Keratinocyte (primary cell): ENCODE measurements at places on chromosomes 3 and 15.
A peak's percentile ranks its signal among the peaks of the same experiment; 100 is the strongest.

- DNase-seq: no peak
Measured at GRCh38 chr3:126275620-126275904, 81.6 kb downstream of the KLF15 start.

- no peak for DNase-seq
Measured at GRCh38 chr3:196327405-196327804, 9.4 kb upstream of the DYNLT2B start.

DNA sequence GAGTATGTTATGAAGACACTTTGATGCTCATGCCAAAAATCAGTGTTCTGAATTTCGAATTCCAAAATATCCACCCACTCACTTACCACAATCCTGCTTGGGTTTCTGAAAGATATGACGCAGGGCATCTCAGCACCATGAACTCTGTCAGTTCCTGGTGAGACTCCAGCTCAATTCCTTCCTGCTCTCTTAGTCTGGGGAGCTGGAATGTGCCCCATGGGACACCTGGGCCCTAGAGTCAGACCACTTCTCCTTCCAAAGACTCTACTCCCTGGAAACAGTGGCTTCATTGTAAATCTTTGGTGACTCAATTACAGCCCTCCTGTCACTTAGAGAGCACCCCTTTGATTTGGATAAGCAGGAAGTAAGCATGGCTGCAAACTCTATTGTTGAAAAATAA is 50.5 kb downstream of the CD86 start:
- DNase-seq: no peak

DNA sequence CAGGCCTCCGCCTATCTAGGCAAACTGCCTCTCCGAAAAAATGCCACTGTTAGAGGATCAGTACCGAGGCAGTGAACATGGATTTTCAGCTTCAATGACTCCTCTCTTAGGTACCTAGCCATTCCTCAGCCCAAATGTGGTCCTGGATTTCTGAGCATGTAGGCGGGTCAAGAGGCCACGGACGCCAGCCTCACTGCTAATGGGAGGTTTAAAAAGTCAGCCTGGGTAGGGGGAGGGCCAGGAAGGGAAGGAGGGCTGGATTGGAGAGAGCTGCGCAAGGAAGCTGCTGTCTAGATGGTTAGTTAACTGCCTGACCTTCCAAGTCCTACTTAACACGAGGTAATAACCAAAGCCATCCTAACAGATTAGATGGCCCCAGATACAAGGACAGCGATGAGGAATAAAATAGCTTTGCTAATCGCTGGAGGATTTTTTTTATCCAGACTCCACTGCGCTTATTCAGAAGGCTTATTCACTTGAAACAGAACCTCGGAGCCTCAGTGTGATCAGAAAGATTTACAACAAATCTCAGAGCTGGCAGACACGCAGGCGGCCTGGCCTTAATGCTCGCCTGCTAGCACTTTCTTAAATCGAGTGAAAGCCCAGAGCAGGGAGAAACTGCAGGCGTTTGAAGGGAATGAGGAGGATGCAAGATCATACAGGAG is 34.3 kb downstream of the TLE3 start:
- DNase-seq: no peak

GRCh38 chr3:14563946-14564539 is 23.9 kb upstream of the GRIP2 start:
- no peak for DNase-seq

DNA sequence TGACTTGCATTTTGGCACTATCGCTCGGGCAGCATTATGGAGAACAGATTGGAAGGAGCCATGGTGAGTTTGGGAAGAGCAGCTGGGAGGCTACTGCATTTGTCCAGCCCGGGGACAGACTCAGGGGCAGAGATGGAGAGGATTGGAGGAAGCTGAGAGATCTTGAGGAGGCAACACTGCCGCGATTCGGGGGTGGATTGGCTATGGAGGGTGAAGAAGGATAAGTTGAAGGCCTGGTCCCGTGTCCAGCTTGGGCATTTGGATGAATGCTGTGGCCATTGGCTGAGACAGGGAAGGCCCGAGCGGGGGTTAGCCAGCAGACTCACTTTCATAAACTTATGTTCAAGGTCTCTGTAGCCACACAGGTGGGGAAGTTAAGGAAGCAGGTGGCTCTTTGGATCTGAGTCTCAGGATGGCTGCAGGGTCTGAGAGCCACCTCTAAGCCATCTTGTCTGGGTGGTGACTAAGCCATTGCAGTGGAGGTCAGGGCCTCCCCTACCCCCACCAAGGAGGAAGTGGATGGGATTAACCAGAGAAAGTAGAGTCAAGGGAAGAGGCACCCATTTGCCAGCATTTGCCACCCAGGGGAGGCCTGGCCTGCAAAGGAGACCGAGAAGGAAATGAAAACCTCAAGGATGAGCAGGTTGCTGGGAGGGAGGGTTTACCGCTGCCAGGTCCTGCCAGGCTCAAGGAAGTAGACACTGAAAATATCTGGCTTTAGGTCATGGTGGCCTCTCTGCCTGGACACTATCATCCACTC is 144.0 kb upstream of the TLE3 start:
- DNase-seq: no peak

GRCh38 chr3:13621381-13622221 is 72.7 kb downstream of the FBLN2 start:
- DNase-seq: no peak

DNA sequence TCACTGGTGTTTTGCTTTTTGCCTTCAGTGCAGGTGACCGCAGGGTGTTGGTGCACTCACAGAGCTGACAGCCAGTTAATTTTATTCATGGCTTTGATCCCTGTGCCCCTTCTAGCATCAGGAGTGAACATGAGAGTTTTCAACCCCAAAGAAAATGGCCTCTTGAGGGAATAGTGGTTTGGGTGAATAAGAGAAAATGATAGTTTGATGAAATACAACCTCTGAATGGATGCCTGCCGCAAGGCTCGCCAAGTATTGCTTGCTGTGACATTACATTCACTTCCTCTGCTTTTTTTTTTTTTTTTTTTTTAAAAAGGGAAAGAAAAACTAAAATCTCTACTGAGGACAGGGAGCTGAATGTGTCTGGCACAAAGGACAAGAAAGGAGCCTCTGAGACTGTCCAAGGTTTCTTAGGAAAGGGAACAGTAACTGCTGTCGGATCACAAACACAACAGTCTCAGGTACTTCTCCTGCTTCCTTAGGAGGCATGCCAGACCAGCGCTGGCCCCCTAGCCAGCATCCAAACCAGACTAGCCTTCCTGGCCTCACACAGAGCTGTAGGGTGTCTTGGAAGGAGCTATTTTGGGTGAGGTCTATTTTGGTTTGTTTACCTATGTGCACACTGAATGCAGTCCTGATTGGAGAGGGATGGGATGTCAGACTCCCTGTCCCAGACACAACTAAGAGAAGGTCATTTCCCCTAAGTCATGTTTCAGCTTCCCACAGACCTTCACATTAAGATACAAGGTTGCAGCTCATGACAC is 29.0 kb downstream of the CCDC80 start:
- DNase-seq: no peak

- DNase-seq: no peak
Measured at GRCh38 chr3:152193673-152194267, 75.0 kb upstream of the MBNL1 start.

DNA sequence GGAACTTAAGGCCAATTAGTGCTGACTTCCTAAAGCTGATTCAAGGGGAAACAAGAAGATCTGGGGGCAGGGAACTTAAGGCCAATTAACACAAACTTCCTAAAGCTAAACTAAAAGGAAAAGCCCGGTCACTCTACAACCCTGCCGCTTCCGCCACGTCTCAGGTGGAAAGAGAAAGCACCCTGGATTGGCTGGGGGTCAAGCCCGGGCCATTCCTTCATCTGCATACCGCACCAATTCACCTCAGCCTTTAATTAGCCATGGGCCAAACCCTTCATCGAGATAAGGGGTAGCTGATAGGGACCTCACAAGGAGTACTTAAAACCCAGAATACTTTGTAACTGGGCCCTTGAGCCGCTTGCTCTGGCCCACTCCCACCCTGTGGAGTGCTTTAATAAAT is 14.4 kb downstream of the TMPRSS7 start:
- DNase-seq: no peak

DNA sequence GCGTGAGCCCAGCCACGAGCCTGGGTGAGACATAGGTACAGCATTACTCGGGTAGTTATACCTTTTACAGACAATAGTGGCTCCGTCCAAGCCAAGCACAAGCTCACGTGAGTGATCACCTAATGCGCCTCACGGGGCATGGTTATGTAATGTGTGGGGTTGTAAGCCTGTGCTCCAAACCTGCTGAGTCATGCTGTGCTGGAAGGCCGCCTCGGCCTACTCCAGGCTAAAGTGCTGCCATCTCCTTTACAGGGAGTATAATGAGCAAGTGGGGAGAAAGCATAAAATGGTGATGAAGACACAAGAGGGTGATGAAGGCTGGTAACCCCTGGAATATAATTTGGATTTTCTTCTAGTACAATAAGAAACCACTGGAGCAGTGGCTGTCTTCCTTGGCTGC is 175.8 kb upstream of the STT3B start:
- peak; percentile 54 for DNase-seq

GRCh38 chr3:149506540-149506939 is 32.0 kb downstream of the TM4SF4 start:
- no peak for DNase-seq
